ENCODE measurements at places on chromosomes 16 and 17.

DNA sequence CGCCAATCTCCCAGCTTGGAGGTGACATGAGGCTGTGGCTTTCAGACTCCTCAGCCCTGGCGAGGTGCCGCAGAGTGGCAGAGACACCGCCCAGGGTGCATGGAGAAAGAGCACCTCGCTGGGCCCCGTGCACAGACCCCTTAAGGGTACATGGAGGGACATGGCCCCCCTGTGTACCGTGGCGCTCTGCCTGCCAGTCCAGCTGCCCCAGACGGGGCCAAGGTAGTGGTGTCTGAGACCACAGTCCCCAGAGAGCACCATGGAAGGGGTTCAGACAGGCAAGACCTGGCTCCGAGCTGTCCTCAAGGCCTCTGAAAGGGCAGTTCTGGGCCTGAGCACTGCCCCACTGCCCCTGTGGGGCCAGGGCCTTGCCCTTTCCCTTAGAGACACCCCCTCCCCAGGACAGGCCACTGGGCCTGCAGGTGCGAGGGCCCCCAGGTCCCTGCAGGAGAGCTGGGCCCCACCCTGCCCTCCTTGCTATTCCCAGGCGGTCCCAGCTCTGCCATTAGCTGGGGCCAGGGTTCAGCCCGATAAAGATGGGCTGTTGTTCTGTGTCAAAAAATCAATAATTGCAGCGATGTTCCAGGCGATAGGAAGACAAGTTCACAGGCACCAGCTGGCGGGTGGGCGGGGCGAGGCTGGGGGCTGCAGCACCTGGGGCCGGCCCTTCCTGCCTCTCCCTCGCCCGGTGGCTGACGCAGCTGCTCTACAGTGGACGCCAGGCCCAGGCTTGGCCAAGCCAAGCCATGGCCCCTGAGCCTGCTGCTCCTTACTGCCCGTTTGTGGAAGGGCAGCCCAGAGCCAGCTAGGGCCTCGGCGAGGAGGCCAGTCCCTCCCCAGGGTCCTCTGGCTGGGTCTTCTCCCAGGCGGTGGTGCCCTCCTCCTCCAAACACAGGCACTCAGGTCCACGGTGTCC lies 51.7 kb downstream of the ZFPM1 start:
- no peak for DNase-seq

GRCh38 chr17:75625813-75626486 lies 7.3 kb upstream of the SMIM5 start:
- no peak for DNase-seq

DNA sequence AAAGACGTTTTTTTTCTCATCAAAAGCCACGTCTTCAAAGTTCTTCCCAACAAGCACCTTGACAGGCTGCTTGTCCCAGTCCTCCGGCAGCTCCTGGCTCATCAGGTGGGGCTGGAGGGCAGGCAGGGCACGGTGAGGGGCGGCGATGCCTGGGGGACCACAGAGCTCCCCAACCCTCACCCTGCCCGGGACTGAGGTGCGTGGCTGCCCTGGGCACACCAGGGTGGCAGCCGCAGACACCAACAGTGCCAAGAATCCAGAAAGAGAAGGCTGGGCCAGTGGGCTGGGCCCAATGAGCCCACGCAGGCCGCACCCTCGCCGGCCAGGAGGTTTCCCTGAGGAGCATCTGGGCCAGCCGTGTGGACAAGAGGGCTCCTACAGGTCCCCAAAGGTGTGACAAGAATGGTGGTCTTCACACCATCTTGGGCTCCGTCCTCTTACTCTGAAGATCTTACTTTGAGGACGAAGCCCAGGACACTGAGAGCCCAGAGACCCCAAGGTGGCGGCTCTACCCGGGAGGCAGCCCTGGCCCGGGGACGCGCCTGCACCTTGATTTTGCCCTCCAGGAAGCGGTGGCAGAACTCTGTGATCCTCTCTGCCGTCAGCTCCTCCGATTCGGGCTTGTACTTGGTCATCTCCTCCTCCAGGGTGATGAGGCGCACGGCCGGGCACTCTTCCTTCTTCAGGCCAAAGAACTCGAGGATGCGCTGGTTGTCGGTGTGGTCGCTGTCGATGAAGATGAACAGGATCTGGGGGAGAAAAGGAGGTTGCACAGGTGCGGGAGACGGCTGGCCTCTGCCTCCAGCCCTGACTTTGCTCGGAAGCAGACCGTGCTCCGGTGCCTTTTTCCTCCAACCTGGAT lies 11.3 kb upstream of the PPP1R27 start:
- DNase-seq: no peak

DNA sequence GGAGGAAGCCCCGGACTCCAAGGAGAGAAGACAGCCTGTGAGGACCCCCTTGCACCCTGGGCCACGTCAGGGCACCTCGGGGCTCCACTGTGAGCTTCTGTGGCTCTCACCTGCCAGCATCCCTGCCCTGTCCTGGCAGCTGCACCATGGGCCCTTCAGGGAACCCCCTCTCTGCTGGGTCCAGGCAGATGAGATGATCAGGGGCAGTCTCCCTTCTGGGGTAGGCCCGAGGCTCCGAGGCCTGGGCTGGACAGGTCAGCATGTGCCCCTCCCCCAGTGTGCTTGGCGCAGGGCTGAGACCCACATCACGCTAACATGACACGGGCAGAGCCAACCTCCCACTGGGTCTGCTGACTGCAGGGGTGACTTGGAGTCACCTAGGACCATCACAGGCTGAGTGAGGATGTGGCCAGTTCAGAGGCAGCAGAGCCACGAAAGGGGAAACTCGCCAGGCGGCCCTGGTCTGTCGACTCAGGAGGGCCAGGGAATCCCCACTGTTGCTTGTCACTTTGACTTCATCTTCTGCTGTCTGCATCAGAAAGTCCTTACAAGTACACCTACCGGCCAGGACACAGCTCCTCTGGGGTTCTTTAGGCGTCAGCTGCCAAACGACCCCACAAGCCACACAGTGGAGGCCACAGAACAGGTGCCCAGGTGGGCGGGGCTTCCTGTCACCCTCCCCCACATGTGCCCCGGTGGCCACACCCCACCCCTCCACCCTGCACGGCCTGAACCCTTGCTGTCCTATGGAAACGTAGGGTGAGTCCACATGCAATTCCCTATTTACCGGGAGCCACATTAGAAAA lies 2.2 kb downstream of the GALNS start:
- DNase-seq: no peak

GRCh38 chr17:43956222-43956621 lies 2.5 kb upstream of the PYY start:
- DNase-seq: no peak

DNA sequence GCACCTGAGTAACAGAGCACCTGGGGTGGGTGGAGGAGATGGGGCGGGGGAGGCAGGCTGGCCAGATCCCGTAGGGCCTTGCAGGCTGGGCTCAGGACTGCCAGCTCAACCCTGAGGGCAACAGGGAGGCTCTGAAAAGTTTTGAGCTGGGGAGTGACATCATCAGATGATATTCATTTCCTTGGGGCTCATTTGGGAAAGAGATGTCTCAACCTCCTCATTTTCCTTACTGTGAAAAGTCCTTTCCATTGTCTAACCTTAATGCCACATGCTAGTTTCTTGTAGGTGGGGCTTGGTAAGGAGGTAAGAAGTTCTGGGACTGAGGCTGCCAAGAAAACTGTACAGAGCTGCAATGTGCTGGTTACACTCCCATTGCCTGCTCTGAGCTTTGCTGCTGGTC lies 3.7 kb downstream of the TNS4 start:
- no peak for DNase-seq

DNA sequence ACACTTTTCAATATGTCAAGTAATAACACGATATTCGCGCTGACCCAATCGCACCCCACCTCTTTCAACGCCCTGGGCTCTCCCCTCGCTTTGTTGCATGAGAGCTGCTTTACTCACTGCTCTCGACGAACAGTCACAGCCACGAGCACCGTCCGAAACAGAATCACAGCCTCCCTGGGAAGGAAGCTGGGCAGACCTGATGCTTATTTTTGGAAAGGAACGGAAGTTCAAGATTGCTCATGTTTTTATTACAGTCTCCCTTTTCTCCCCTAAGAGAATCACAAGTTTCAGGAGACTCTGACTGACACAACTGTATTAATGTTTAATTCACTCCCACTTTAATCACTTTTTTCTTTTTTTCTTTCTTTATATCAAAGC lies 67.8 kb downstream of the ANKRD11 start:
- DNase-seq: no peak

DNA sequence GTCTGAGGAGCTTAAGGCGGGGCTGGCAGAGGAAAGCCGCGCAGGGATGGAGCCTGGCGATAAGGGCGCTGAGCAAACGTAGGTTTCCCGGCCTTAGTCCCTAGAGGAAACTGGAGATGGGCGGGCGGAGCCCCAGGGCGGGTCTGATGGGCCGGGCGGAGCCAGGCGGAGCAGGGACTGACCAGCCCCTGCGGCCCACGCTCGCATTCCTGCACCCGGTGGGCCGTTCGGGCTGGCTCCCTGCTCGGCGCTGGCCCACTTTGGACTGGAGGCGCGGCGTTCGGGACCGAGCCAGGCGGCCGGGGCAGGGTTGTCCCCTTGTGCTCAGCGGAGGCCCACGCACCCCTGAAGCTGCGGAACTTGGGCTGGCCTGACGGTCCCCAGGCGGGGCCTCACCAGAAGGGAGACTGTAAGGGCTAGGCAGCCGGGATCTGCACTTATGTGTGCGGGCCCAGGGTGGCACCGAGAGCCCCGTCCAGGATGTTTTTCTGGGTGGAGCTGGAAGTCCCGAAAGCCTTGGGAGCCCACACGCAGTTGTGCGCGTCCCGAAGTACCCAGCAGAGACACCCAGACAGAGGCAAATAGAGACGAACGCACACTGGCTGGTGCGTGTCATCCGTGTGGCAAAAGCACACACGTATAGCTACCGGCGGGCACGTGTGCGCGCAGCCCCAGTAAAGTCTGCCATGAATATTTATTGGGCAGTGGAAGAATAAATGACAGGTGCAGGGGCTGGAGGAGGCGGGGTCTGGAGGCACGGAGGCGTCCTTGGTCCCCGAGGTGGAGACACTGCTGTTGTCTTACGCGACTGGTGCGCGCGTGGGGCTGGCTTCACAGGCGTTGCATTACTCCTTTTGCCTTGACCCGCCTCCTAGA lies 1.4 kb downstream of the PYDC1 start:
- no peak for DNase-seq

GRCh38 chr16:87956365-87957231 lies 5.4 kb downstream of the BANP start:
- peak; percentile 78 for DNase-seq

GRCh38 chr17:21001111-21001812 lies 41.5 kb downstream of the USP22 start:
- DNase-seq: no peak

DNA sequence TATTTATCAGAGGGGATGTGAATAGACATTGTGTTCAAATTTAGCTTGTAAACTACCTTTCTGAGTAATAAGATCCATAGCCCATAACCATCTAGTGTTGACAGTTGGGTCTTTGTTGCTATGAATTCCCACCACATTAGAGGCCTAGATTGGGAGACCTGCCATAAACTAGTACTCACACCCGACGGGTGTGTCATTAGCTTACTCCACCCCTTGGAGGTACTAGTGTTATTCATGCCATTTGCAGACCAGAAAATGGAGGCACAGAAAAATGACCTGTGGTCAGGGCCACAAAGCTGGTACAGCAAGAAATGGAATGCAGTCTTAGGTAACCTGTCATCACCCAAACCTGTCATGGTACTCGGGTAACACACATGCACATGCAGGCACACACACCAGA lies 41.3 kb upstream of the BCAR1 start:
- no peak for DNase-seq

GRCh38 chr17:58007781-58008706 lies 998 bp upstream of the SRSF1 start:
- no peak for DNase-seq

GRCh38 chr17:59870482-59870881 lies 22.3 kb downstream of the TUBD1 start:
- no peak for DNase-seq

DNA sequence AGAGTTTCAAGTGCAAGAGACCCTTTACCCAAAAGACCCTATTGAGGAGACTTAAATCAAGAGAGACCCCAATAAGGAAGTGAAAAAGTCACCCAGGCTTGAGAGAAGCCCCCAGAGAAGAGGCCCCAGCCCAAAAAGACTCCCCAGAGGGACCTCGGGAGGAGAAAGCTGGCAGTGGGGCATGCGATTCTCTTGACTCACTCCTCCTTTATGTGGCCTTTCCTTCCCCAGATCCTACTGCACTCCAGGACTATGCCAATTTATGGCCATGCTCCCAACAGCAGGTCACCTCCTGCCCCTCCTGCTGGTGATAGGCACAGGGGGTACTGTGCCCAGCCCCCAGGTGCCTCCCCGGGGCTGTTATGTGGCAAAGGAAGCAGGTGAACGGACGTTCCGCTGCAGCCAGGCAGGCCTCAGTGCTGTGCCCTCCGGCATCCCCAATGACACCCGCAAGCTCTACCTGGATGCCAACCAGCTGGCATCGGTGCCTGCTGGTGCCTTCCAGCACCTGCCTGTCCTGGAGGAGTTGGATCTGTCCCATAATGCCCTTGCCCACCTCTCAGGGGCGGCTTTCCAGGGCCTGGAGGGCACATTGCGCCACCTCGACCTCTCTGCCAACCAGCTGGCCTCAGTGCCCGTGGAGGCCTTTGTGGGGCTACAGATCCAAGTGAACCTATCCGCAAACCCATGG lies 16.3 kb downstream of the LRRC3C start:
- DNase-seq: no peak

- no peak for DNase-seq
Measured at GRCh38 chr16:84047626-84048025, 5.0 kb upstream of the SLC38A8 start.

- no peak for DNase-seq
Measured at GRCh38 chr16:20734056-20734455, 7.6 kb downstream of the THUMPD1 start.

GRCh38 chr16:17416461-17417311 lies 54.1 kb downstream of the XYLT1 start:
- no peak for DNase-seq

GRCh38 chr17:73031472-73031871 lies 61.0 kb downstream of the SLC39A11 start:
- no peak for DNase-seq

GRCh38 chr16:1917665-1918350 lies 407 bp downstream of the HS3ST6 start:
- no peak for DNase-seq

GRCh38 chr17:42279776-42280630 lies 3.8 kb upstream of the STAT5B start:
- DNase-seq: no peak

DNA sequence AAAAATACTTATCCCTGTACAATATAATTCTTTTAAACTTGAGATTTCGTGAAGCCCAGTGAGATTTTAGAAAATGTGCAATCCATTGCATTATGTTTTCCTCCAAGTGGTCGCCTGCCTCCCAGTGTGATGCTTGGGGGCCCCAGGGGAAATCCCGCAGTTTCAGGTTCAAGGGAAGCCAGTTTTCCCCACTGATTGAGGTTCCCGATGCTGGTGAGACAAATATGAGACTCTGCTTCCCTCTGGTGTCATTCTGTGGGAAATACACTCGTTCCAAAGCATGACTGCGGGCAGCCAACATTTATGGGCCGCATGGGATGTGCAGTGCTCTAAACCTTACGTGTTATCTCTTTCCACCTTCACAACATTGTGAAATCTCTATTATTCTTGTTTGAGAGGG lies 200.8 kb downstream of the PRKCB start:
- DNase-seq: no peak

- no peak for DNase-seq
Measured at GRCh38 chr16:79542237-79542774, 58.2 kb downstream of the MAF start.

GRCh38 chr16:22693638-22694340 lies 120.2 kb upstream of the HS3ST2 start:
- no peak for DNase-seq

GRCh38 chr17:46129302-46129701 lies 63.9 kb downstream of the KANSL1 start:
- DNase-seq: no peak
